SIG-M5 (cell line): ENCODE measurements at places on chromosomes 13 and 19.

DNA sequence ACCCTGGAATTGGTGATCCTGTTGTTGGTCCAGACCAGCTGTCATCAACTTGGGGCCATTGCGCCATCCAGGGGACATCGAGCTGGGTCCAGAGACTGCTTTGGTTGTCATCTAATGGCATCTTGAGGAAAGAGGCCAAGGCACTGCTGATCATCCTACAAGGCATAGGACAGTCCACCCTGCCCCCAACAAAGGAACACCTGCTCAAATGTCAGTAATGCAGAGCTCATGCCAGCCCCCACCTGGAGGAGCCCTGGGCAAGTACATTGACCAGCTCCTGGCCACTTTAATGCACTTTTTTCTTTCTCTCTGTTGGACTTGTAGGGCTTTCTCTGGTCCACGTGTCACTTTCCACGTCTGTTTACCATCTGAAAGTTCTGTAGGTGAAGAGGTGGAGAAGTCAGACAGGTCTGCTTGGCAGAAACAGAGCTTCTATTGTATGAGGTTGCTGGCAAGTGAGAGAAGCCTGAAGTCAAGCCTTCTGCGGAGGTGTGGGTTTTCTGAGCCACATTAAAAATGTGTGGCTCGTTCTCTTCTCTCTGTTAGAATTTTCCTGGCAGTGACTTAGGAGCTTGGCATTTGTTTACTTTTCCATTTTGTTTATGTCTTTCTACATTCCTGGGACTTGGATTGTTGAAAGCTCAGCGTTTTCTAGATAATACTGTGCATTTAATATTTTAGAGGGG lies 124.0 kb upstream of the RNF113B start:
- DNase-seq = no peak

- no peak for DNase-seq
Measured at GRCh38 chr19:18939922-18940768, 872 bp downstream of the HOMER3 start.

- no peak for DNase-seq
Measured at GRCh38 chr13:75651013-75651412, 14.9 kb downstream of the LMO7 start.

DNA sequence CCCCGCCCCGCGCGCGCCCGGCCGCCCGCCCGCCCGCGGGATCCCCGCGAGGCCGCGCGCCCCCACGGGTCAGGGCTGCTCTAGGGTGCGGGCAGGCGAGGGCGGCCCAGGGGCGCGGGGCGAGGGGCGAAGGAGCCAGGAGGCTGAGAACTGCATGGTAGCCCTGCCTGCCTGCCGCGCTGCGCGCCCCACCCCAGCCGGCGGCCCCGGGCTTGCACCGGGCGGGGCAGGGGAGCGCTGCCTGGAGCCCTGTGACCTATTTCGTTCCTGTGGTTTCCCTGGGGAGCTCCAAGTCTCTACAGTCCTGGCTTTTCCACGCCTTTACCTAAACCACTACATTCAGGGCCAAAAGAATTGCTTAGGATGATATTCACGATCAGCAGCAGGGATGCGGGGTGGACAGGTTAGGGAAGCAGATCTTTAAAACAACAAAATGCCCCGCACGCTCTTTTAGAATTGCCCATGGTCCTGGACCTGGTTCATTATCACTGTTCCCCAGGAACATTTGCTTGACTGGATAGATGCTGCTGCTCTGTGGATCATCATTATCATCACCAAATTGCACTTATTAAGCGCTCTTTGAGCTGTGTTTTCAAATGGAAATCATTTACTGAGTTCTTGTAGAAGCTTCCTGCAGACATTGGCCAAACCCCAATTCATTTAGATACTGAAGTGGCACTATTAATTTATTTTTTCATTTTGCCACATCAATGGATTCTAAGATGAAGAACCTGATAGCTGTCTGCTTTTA lies 421 bp upstream of the GPR12 start:
- DNase-seq = no peak

DNA sequence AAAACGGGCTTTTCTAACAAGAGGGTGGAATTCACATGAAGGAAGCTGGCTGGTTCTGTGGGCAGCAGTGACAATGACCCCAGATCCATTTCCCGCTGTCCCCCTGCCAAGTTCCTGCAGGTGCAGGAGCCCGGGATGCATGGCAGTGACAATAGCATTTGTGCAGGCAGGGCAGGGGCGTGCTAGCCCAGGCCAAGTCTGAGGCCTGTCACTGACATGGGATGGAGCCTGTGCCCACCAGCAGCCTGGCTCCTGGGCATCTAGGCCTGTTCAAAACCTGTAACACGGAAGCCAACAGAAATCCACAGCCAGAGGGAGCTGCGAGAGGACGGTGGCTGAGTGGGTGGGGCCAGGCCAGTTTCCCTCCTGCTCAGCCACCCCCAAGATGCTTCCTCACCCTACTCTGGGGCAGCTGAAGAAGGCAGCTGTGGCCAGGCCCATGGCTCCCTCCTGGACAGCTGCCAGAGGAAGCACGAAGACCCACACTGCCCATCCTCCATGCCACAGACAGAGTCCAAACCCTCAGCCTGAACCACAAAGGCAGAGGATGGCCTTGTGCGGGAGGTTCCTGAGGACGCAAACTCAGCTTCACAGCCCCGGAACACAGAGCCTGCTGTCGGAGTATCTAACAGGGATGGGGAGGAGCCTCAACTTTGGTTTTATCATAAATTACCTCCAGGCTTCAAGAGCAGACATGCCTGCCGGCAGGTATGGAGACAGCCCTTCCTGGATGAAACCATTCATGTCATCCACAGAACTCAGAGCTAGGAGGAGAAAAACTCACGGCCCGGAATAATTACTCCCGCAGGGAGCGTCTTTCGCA lies 74.0 kb downstream of the CEBPG start:
- no peak for DNase-seq

- no peak for DNase-seq
Measured at GRCh38 chr13:44383945-44384344, 10.3 kb downstream of the SERP2 start.
